ENCODE measurements at places on chromosomes 4 and X. TPM values are rescaled to one million over a fixed set of nuclear protein-coding genes. Genes with fewer than 3 reads are reported as not detected.

GRCh38 chr4:147157860-147158701 lies 212.4 kb upstream of the TTC29 start:
- DNase-seq = peak; percentile 35

DNA sequence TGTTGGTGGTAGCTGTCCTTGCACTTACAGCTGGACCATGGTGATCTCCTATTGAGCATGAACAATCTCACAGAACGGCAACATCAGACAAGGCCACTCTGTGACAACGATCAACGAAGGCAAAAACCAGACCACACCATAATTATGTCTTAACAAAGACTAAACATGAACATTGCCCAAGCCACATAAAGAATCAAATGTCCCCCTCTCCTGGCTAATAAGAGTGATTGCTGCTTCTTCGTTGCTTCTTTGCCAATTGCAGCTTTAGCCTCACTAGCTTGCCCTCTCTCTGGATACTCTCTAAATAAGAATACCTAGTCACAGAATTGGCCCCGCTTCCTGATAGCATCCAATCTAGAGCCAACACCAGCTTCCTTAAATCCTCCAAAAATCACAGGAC lies 41.5 kb upstream of the PGRMC1 start:
- DNase-seq = no peak

Gene BOD1L1
- 47.2 TPM for total RNA-seq

Gene PCDH11X
- 0.31 TPM for total RNA-seq
